Adipocyte (in vitro differentiated cells): ENCODE measurements at places on chromosomes 2 and 18.

GRCh38 chr2:188607501-188607900 is 315.8 kb downstream of the GULP1 start:
- no peak for DNase-seq

- peak; percentile 19 for DNase-seq
Observed at GRCh38 chr18:27668158-27668557, 483.1 kb upstream of the CHST9 start.

DNA sequence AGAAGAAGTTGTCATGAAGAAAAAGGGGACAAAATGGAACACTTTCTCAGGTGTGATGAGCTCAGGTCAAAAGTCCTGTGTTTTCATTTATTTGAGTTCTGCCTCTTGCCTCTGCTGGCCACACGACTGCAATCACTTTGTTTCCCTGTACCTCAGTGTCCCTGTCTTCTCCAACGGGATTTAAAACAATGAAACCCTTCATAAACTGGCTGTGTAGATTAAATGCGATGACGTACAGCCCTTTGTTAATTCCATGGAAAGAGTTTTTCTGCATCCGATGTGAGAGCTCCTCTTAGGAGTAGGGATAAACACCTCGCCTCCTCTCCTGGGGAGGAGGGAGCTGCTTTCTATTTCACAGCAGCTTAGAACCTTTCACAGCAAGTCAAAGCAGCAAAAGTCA is 51.5 kb upstream of the CNGA3 start:
- DNase-seq: no peak

DNA sequence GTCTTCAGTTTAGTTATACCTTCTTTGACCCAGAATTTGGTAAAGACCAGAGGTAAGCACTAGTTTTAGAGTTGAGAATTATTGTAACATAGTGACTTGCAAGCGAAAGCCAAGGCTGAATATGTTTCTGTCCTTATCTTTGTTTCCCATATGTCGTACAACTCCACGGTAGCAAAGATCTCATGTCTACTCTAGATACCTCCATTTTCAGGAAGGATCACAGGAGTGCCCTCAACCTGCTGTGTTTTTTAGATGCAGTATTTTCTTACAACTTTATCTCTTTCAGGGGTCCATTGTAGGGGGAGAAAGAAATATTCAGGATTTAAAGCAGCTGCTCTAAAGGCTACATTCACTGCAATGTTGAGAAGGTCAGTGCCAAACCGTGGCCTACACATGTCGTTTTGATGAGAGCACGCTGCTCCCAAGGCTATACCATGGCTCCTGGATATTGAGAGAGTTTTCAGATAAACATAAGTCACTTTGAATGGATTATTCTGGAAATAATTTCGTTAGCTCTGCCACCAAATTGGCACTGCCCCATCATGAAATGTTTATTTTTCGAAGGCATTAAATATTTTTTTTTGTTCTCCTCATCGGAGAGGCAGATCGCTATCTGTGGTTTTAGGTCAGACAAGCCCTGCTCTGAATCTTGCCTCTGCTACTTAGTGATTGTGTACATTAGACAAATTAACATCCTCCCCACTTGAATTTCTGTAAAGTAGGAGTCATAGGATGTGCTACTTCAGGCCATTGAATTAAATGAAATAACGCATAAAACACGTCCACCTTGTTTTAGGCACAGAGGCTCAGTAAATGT is 2.1 kb downstream of the RHBDD1 start:
- DNase-seq: no peak

DNA sequence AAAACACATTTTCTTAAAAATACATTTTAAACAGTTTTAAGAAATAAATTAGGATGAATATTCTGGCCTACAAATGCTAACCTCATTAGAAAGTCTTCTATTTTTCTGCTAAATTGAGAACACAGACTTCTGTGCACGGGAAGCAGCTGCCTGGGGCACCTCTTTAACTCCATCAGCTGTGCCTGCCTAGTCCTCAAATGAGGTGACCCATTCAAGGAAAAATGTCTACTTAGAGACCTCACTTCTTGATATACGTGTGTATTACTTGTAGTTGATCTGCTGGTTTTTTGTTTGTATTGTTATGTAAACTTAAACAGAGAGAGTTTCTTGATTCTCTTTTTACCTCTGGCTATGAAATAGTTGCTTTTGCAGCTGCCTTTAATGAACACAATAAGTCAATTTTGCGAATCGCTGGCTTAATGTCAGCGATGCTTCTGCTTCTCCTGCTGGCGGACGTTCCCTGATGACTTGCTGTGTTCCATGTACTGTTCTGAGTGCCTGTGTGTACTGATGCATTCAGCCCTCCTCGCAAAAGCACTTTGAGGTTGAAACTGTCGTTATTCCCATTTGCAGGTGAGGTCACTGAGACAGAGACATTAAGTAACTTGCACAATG is 88.7 kb upstream of the TXNDC2 start:
- DNase-seq: no peak

DNA sequence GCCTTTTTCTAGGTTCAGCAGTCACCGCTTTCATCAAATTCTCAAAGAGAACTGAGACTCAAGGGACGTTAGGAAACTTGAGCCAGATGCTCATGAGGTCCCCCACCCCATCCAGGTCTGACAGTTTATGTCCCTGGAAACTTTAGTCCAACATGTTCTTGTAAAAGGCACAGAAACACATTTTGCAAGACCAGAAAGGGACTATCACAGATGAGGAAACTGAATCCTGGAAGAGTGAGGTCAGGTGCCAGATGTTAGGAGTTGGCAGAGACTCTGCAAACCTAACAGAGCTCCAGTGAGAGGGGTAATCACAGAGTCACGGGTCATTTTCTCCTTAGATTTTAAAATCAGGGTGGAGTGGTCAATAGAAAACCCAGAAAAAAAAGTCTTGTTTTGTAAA is 76.6 kb downstream of the RDH14 start:
- DNase-seq: peak; percentile 30

GRCh38 chr2:64792300-64792699 is 138.6 kb upstream of the SERTAD2 start:
- no peak for DNase-seq

- no peak for DNase-seq
Observed at GRCh38 chr2:121925466-121925865, 170.0 kb downstream of the TSN start.

DNA sequence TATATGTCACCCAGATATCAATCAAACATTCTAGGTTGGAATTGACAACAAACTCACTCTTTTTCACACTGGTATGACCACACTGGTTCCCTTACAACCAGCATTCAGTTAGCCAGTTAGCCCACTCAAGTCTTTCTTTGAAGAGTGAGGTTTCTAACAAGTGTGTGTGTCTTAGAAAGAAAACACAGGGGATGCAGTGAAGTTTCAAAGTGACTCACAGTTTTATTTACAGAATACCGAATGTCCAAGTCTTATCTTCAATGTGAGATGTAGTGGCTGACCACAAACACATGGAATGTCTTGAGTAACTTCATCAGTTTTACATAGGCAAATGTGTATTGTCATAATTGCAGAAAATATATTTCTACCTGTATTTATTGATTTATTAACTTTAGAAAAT is 274.7 kb upstream of the HNMT start:
- no peak for DNase-seq

DNA sequence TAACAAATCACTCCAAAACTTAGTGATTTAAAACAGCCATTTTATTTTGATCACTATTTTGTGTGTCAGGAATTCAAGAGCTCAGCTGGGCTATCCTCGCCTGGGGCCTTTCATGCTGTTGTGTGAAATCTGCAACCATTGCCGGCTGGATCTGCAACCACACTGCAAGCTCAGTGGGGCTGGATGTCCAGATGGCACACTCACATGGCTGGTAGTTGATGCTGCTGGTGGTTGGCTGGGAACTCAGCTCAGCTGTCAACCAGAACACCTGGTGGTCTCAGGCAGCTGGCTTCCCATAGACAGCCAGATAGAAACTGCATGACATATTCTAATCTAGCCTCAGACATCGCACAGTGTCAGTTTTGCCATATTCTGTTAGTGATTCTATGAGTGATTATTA is 30.6 kb upstream of the AP1S3 start:
- DNase-seq: no peak

DNA sequence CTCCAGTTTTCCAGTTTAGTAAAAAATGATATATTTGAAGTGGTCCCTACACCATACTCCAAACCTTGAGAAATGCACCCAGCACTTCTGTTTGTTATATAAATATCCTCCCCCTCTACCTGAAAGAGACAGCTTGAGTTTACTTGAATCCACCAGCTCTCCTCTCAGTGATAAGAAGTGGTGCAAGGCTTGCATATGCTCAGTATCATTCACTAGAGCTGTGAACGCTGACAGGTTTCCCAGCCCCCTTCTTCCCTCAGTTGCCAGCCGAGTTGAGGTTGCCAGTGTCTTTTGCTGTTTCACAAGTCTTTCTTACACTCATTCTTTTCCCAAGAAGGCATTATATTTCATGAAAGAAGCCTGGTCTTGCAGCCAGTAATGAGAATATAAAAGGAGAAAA is 880.0 kb downstream of the LRRTM4 start:
- DNase-seq: no peak

GRCh38 chr2:45700407-45701013 is 49.0 kb downstream of the PRKCE start:
- DNase-seq: no peak

- no peak for DNase-seq
Observed at GRCh38 chr18:11408555-11409065, 200.8 kb upstream of the SLC35G4 start.

- no peak for DNase-seq
Observed at GRCh38 chr2:19332503-19332902, 25.9 kb downstream of the OSR1 start.

- no peak for DNase-seq
Observed at GRCh38 chr2:24971286-24971535, 544 bp downstream of the DNAJC27 start.

- DNase-seq: no peak
Observed at GRCh38 chr18:21496277-21496835, 104.1 kb downstream of the ESCO1 start.

DNA sequence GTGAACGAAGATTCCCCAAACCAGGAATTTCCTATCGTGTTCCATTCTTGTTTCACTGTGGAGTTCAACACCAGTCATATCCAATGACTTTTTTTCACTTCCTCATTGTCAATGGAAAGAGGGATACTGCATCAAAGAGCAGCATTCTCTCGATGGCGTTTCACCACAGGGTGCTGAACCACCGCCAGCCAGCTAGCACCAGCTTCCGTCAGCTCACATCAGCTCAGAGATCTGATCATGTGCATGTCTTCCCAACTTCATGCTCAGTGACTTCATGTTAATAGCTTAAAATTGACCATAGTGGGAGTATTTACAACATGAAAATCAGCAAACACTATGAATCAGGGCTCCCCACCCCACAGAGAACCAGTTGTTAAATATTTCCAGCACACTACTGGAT is 359.9 kb downstream of the TNS1 start:
- DNase-seq: no peak

DNA sequence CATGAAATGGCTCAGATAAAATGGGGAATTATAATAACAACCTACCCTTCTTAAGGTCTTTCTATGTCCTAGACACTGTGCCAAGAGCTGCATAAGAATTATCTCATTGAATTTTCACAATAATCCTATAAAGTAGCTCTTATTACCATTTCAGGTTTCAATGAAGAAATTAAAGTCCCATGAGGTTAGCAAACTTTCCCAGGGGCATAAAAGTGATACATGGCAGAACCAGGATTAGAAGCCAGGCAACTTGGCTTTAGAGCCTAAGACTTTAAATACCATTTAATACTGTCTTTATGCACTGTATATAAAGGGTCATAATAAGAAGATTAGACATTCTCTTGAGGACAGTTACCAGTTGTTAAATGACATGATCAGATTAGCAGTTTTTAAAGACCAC is 130.1 kb downstream of the GCA start:
- DNase-seq: no peak

- DNase-seq: peak; percentile 25
Observed at GRCh38 chr2:201852878-201853415, 46.6 kb downstream of the CDK15 start.

GRCh38 chr18:7748251-7749007 is 181.3 kb downstream of the PTPRM start:
- DNase-seq: no peak

DNA sequence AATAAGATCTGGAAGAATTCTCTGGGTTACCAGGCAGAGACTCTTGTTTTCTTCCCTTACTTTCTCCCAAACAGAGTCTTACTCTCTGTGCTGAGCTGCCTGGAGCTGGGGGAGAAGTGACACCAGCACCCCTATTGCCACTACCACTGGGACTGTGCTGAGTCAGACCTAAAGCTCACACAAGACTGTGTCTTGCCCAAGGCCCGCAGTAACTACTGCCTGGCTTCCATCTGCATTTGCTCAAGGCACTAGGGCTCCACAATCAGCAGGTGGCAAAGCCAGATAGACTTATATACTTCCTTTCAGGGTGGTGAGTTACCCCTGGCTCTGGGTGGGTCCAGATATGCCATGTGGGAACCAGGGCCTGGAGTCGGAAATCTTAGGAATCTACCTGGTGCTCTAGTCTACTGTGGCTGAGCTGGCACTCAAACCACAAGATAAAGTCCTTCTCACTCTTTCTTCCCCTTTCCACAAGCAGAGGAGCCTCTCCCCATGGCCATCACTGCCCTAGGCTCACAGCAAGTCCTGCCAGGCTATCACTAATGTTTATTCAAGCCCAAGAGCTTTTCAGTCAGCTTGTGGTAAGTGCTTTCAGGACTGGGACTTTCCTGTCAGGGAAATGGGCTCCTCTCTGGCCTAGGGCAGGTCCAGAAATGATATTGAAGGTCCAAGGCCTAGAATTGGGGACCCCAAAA is 27.6 kb upstream of the SERPINB2 start:
- DNase-seq: no peak

DNA sequence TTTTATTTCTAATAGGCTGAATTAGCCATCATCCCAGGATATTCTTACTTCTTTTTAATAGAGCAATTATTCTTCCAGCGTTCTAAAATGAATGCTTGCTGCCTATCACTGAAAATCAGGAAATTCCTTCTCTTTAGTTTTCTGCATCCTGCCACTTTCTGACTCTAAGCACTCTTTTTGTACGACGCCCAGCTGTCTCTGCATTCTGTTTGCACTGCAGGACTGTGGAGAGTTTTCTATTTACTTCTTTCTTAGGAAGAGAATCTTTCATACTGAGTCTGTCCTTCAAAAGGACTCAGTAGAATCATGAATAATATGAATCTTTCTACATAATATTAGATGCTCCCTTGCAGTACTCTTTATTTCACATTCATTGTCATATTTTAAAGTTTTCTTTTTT is 360.4 kb upstream of the DSEL start:
- DNase-seq: no peak
